T-helper 17 cell (primary cell): ENCODE measurements at places on chromosomes 7 and 10.

GRCh38 chr7:55939514-55940123, 12.1 kb upstream of the MRPS17 start:
- DNase-seq: no peak

GRCh38 chr7:22350466-22351328, 6.3 kb downstream of the RAPGEF5 start:
- DNase-seq: no peak

DNA sequence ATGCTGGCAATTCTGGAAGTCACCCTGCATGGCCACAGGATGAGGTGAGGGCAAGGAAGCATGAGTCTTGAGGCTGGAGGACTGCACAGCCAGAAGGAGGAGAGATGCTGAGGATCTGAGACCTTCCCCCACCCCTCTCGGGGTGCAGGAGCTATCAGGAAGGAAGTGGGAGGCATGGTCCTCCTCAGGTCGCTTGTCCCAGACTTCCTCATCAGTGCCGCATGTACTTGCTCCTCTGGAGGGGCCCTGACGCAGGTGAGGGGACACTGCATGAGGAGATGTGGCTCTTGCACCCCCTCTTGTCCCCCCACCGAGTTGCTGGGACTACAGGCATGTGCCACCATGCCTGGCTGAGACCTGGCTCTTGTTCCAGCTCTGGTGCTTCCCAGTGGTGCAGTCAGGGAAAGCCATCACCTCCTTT, 5.7 kb upstream of the ZMIZ1 start:
- no peak for DNase-seq

DNA sequence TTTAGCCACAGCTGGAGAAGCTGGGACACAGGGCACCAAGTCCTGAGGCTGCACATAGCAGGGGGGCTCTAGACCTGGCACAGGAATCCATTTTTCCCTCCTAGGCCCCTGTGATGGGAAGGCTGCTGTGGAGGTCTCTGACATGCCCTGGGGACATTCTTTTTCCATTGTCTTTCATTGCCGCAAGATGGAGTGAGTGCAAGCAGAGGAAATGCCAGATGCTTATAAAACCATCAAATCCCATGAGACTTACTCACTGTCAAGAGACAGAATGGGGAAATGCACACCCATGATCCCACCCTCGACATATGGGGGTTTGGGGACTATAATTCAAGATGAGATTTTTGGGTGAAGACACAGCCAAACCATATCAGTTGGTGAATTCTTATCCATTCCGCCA, 94.7 kb upstream of the FERD3L start:
- DNase-seq: no peak

- DNase-seq: no peak
Observed at GRCh38 chr10:131744346-131744745, 156.5 kb upstream of the PPP2R2D start.

GRCh38 chr7:137626469-137627067, 220.2 kb downstream of the DGKI start:
- peak; percentile 14 for DNase-seq

DNA sequence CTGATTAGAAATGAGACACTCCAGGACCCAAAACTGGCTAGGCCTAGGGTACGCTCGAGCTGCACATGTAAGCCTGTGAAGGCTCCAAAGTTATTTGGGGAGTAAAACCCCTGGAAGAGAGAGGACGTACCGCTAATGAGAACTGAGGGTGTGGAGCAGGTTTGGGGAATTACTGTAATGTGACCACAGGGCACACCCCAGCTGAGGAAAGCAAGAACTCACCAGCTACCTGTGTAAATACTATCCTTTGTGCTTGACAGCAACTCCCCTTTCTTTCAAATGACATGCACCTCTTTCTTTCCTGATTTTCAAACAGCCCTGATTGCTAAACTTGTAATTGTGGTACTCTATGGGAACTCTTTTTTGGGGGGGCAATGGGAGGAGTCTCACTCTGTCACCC, 147.2 kb downstream of the JAZF1 start:
- no peak for DNase-seq

- DNase-seq: no peak
Observed at GRCh38 chr10:91345716-91346115, 64.4 kb upstream of the HECTD2 start.

GRCh38 chr10:30396293-30396692, 37.7 kb upstream of the MAP3K8 start:
- no peak for DNase-seq

- DNase-seq: no peak
Observed at GRCh38 chr10:132572545-132572937, 35.0 kb downstream of the INPP5A start.

DNA sequence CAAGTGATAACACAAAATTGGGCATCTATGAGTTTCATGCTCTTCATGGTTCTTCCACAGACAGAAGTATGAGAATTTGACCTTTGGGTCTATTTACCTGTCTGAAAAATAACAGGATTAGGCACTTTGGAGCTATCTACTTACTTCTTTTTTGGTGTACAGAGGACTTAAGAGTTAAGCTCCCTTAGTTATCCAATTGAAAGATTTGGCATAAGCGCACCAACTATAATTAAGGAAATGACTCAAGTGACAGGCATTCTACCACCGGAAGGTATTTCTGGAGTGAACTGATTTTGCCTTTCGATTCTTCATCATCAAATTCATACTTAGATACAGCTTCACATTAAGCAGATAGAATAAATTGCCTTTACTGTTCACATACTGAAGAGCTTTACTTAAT, 43.9 kb downstream of the IFIT5 start:
- DNase-seq: no peak

DNA sequence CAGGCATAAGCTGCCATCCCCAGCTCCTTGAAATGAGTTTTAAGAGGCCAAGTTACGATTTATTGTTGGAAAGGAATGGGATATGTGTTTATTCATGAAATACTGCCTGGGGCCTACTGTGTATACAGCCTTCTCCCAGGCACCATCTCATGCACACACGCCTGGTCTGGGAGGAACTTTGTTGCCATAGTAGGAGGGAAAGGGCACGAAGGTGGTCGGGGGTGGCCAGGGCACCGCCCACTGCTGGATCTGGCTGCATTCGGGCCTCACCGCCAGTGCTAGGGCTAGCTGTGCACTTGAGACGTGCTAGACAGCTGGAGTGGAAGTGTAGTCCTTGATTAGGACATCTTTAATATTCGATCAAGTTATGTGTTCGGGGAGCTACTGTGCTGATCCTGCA, 84.0 kb downstream of the UBE3C start:
- no peak for DNase-seq

DNA sequence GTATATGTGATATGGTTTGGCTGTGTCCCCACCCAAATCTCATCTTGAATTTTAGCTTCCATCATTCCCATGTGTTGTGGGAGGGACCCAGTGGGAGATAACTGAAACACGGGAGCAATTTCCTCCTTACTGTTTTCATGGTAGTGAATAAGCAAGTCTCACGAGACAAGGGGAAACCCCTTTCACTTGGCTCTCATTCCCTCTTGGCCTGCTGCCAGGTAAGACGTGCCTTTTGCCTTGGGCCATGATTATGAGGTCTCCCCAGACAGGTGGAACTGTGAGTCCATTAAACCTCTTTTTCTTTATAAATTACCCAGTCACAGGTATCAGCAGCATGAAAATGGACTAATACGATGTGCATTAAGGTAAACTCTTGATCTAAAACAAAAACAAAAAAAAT, 357.1 kb upstream of the AOAH start:
- no peak for DNase-seq
